ENCODE measurements at places on chromosomes 7 and 10.

GRCh38 chr7:95501261-95501832 is 15.6 kb downstream of the ASB4 start:
- no peak for DNase-seq

DNA sequence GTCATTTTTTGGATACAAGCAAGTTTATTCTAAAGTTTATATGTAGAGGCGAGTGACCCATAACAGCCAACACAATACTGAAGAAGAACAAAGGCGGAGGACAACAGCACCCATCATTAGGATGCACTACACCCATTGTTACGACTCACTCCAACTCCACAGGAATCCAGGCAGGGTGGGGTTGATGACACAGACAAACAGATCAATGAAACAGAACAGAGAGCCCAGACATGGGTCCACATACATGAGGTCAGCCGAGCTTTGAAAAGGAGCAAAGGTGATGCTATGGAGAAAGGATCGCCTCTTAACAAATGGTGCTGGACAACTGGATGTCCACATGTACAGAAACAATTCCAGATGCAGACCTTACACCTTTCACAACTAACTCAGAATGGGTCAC is 426.4 kb downstream of the PTPRN2 start:
- no peak for DNase-seq

GRCh38 chr7:29649028-29649716 is 85.5 kb downstream of the PRR15 start:
- no peak for DNase-seq

- peak; percentile 28 for DNase-seq
Measured at GRCh38 chr10:119270762-119271366, 63.5 kb downstream of the GRK5 start.

DNA sequence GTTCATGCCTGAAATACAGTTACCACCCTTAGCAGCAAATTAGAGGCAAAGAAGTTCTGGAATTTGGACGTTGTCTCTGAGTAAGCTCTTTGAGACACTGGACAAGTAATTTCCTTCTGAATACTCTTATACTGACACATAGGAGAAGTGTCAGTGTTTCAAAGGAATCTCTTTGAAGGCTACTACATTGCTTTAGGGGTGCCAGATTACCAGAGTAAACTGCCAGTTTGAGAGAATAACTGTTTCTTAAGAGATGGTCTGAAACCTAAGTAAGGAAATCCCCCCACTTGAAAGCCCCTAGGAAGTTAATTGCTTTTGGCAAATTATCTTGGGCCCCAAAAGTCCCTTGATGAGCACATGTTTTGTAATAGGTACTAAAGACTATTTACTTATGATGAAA is 3.4 kb downstream of the FAS start:
- no peak for DNase-seq

GRCh38 chr7:22443370-22444180 is 56.4 kb downstream of the STEAP1B start:
- no peak for DNase-seq

DNA sequence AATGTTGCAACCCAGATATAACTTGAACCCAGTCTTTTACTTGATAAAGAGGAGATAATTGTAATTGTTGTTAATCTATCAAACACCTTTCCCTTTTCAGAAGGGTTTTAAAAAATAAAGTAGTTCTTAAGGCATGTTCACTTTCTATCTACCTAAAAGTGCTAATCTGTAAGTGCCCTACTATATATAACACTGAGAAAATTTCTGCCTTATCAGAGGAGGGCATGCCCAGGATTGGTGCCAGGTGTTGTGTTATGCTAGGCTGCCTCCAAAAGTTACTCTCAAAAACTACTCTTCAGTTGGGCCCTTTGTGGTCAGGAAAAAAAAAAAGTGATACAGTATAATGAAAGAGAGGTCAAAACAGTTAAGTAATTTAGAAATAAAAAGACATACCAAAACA is 36.3 kb downstream of the SMNDC1 start:
- no peak for DNase-seq

- no peak for DNase-seq
Measured at GRCh38 chr7:11104578-11104977, 130.9 kb downstream of the PHF14 start.

GRCh38 chr10:11993834-11994468 is 48.7 kb downstream of the UPF2 start:
- no peak for DNase-seq

DNA sequence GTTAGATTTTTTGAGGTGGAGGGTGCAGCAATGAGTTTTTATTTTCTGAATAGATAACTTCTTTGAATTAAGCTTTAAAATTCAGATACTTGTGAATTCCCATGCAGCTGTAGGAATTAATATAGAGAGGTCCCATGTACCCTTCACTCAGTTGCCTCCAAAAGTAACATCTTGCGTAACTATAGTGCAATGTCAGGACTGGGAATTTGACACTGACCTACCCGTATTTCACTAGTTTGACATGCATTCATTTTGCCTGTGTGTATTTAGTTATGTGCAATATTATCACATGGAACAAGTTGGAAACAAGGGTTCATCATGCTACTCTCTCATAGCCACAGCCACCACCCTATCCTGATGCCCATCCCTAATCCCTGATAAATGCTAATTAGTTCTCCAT is 147.1 kb upstream of the IGFBP3 start:
- no peak for DNase-seq

- no peak for DNase-seq
Measured at GRCh38 chr10:68154211-68154497, 44.9 kb downstream of the MYPN start.

GRCh38 chr7:100065452-100066186 is 15.9 kb downstream of the ZNF3 start:
- DNase-seq, result no peak

GRCh38 chr10:548238-548901 is 141.1 kb downstream of the DIP2C start:
- DNase-seq, result no peak

DNA sequence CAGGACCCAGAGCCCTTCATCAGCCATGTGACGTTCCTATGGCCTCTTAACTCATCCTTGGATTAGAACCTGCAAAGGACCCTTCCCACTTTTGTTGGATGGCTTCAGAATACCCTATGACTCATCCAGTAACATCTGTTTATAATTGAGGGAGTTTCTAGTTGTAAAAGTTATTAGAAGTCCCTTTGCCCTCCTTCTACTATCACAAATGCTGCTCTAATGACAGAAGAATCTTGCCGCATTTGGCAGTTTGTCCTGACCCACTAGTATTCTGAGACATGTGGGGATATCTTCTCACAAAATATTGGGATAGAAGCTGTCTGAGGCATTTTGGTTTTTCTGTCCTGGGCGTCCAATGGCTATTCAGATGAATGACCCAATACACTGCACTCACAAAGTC is 251.8 kb upstream of the TMEM72 start:
- no peak for DNase-seq

DNA sequence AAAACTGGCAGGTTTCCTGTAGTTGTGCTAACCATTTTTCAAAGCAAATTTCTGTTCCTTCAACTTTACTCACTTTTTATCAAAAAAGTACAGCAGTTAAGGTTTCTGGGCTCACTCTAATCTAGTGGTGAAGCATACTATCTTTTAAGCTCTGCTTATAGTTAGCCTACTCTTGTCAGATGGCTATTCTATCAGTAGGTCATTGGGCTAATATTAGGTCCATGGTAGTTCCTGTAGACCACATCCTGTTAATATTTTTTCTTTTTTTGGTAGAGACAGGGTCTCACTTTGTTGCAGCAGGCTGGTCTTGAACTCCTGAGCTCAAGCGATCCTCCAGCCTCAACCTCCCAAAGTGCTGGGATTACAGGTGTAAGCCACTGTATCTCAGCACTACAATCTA is 27.9 kb upstream of the NRCAM start:
- no peak for DNase-seq

- DNase-seq, result no peak
Measured at GRCh38 chr7:75971961-75972763, 22.2 kb downstream of the TMEM120A start.

DNA sequence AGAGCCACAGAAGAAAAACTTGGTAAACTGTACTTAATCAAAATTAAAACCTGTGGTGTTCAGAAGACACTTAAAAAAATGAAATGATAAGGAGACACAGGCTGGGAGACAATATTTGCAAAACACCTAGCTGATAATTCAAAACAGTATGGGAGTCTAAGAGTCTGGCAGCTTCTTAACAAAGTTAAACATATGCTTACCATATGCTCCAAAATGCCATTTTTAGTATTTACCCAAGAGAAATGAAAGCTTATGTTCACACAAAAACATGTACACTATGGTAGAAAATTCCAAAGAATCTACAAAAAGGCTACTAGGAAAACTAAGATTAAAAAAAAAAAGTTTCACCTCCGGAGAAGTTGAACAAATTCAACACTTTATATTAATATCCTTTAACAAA is 48.6 kb downstream of the ITGB1 start:
- no peak for DNase-seq

DNA sequence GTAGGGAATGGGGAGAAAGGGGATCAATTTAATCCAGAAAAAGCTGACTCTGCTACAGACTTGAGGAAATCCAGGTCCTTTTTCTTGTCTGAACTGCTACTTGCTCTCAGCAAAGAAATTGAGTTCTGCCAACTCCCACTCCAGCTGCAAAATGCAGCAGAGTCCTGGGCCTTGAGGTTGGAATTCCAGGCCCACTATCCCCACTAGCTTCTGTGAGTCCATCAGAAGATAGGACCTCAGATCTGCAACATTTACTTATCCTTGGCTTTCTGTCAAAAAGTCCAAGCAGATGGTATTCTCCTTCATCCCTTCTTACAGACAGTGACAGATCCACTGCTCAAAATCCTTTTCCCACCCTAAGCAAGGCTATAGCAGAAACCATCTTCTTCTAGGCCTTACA is 219.2 kb downstream of the ARHGAP12 start:
- no peak for DNase-seq

- no peak for DNase-seq
Measured at GRCh38 chr10:17428351-17429097, 25.9 kb downstream of the ST8SIA6 start.

- DNase-seq, result no peak
Measured at GRCh38 chr7:135386181-135386580, 123.7 kb downstream of the CNOT4 start.

DNA sequence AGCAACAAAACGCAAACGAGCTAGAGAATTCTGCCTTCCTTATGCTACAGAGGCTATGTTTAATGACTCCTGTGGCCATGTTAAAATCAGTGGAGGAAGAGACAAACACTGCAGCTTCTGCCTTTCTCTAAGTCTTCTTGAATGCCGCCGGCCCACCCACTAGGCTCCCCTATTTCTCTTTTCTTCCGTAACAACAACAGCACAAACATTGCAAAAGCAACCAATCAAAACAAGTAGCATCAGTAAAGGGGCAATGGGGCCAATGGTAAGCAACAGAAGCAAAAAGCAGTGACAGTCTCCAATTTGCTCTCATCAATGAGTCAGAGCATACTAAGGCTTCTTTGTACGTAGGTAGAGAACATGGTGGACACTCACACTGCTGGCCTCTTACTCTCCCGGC is 26.8 kb downstream of the DNAJC1 start:
- DNase-seq, result no peak

DNA sequence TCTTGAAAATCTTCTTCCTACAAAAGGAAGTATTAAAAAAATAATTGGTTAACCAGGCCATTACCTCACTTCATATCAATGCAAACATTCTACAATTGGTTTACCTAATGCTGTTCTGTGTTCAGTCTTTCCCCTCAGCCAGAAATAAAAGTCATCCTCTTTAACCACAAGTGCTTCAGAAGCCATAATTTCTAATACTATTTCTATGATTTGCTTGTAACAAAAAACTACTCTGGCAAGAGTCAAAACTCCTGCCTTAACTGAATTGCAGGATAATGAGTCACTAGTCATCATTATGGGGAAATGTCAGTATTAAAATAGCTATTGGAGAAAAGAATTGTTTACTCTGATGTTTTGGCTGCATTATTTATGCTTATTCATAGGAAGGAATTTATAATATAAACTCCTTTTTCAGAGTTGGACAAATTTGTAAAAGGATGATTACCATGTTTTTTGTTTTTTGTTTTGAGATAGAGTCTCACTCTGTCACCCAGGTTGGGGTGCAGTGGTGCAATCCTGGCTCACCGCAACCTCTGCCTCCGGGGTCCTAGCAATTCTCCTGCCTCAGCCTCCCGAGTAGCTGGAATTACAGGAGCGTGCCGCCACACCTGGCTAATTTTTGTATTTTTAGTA is 55.5 kb upstream of the ODAD2 start:
- no peak for DNase-seq

DNA sequence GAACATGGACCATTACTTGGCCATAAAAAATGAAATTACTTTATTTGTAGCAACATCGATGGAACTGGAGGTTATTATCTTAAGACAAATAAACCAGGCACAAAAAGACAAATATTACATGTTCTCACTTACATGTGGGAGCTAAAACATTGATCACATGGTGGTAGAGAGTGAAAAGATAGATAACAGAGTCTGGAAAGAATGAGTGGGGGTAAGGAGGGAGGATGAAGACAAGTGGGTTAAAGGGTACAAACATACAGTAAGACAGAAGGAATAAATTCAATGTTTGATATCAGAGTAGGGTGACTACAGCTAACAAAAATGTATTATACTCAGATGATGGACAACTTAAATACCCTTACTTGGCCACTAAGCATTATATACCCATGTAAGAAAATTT is 100.0 kb upstream of the WNT16 start:
- no peak for DNase-seq

DNA sequence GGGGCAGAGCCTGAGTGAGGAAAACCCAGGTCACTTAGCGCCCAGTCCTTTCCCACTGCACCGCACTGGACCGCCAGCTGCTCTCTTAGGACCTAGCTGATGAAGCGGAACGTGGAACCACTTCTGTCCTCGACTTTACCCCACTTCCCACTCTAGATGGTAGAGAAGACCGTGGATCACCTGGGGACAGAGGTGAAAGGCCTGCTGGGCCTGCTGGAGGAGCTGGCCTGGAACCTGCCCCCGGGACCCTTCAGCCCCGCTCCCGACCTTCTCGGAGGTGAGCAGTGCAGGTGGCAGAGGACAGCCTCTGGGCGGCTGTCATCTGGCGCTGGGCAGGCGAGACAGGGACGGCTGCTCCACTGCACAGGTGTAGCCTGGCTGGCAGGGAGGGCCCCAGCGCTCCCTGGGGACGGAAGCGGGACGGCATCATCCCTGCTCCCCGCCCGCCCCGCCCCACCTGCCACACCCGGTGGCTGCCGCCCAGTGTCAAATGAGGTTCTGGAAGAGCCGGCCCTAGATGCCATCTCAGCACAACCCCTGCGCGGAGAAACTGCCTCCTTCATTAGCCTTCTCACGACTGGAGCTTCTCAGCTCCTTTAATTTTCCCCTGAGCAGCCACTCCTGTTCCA is 11.7 kb downstream of the PLAC9 start:
- DNase-seq, result no peak

DNA sequence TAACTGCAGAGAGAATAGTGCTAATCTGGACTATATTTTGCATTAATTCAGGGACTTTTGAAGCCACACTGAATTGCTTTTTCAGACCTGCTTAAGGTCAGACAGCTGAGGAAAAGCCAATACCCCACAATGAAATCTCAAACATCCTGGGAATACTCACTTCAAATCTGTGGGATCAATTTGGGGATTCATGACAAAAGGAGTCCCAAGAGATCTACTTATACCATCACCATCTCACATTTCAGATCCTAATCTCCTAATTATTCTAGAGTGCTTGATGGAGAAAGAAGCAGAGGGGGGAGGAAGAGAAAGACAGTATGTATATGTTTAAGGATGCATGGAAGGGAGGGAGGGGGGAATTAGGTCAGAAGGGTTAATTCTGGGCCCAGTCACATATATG is 202.2 kb downstream of the CACNA2D1 start:
- no peak for DNase-seq

GRCh38 chr7:122652876-122653275 is 46.0 kb downstream of the RNF133 start:
- no peak for DNase-seq

GRCh38 chr7:91789558-91789957 is 90.9 kb downstream of the MTERF1 start:
- DNase-seq, result no peak

- DNase-seq, result no peak
Measured at GRCh38 chr7:135239263-135239662, 5.6 kb downstream of the STRA8 start.

Data from esophagus squamous epithelium (tissue), 5 donors.